ENCODE measurements at places on chromosomes 4 and X. TPM values are rescaled to one million over a fixed set of nuclear protein-coding genes. Genes with fewer than 3 reads are reported as not detected.

GRCh38 chrX:47507153-47507867 lies 24.3 kb upstream of the ZNF41 start:
- DNase-seq, result no peak

DNA sequence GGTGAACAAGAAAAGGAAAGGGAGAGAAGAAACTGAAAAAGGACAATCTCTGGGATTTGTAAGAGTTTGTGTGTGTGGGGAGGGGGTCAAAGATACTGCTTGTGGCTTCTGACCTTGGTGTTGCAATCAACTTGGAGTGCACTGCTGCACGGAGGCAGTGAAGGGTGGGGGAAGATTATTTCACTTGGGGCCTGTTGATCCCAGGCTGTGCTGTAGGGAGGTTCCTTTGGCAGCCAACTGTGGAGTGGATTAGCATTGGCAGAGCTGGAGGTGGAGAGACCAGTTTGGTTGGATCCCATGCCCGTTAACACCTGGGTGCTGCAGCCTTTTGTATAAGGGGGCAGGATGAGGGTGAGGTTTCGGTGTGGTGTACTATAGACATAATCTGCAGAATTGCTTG lies 38.2 kb downstream of the AFF1 start:
- DNase-seq, result no peak

DNA sequence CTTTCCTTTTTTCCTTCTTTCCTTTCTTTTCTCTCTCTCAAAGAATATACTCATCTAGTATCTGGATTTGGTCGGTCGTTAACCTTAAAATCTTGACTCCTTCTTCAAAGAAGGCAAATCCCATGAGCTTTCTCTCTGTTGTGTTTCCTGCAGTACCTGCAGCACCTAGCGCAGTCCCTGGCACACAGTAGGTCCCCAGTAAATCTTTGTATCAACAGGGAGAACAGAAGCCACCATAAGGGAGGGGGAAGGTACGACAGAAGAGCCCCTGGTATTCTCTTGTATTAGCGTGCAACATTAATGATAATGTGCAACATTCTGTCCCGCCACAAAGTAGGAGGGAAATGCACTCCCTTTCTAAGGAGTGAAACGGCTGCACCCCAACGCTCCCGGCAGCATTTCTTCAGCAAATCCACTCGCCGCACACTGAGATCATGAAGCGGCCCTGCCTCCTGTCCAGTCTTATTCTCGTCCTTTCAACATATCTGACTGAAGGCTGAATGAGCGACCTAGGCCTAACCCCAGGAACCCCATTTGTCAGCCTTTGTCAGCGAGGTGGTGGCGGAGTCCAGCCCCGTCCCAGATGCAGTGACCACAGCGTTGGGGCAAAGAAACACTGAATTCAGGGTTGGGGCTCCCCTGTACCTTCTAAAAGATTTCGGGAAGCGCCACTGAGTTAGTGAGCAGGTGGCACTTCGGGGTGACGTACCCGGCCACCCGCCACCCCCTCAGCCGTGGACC lies 133.7 kb downstream of the AMELX start:
- no peak for DNase-seq

- no peak for DNase-seq
These were observed 542 bp downstream of the RNF150 start for GRCh38 chr4:141132709-141133145.

DNA sequence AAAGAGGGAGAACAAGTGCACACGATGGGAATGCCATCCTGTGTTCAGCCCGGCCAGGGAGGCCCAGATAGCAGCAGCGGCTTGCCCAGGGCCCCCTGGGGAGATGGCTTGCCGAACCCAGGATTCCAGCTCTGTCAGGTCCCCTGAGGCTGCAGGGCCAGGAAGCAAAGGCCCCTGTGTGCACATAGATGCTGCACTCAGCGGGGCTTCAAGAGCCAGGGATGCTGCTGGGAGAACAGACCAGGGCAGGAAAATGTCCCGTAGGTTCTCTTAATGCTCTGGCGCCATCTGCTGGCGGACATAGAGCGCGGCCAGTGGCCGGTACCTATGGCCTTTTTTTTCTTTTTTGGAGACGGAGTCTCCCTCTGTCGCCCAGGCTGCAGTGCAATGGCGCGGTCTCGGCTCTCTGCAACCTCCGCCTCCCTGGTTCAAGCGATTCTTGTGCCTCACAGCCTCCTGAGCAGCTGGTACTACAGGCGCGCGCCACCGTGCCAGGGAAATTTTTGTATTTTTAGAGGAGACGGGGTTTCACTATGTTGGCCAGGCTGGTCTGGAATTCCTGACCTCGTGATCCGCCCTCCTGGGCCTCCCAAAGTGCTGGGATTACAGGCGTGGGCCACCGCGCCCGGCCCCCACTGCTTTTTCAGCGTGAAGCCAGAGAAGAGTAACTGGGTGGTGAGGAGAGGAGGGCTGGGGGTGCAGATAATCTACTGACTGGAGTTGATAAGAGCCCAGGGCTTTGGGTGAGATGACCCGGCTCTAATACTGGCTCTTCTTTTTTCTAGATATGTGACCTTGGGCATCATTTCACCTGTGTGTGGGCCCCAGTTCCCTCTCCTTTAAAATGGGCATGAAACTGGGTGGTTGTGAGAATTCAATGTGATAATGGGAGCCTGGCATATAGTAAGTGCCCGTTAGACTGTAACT lies 22.5 kb downstream of the MED28 start:
- peak; percentile 83 for DNase-seq

- DNase-seq, result no peak
These were observed 430.9 kb downstream of the C4orf33 start for GRCh38 chr4:129526812-129527211.

DNA sequence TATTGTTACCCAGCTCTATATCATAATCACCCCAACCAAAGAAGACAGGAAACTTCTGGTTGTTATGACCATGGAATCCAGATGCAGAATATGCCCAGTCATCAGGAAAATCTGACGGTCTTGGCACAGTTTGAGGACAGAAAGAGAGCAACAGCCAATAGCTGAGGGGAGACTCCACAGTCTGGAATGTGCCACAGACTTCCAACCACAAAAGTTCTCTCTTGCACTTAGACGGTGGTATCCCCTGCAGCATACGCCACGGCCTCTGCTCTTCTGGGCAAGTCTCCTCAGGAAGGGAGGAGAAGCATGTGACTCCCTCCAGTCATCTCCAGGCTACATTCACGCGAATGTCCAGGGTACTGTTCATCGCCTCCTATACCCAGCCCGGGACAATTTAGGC lies 18.4 kb downstream of the ZNF827 start:
- no peak for DNase-seq

DNA sequence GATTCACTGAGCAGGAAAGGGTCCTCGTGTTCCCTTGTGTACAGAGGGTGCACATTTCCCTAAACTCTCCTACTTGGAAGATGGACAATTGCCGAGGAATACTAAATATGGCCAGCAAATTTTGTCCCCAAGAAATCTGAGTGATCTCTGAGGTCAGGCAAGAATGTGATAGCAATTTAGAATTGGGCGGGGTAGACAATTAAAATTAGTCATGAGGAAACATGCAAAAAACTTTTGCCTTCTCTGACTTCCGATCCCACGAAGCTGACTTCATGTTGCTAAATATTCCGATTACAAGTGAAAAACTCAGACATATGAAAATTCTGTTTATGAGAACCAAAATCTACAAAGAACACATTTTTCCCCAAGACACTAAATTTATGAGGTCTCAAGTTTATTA lies 453.9 kb upstream of the ZFP42 start:
- no peak for DNase-seq

- no peak for DNase-seq
These were observed 149.7 kb downstream of the ANTXR2 start for GRCh38 chr4:79923281-79923680.

DNA sequence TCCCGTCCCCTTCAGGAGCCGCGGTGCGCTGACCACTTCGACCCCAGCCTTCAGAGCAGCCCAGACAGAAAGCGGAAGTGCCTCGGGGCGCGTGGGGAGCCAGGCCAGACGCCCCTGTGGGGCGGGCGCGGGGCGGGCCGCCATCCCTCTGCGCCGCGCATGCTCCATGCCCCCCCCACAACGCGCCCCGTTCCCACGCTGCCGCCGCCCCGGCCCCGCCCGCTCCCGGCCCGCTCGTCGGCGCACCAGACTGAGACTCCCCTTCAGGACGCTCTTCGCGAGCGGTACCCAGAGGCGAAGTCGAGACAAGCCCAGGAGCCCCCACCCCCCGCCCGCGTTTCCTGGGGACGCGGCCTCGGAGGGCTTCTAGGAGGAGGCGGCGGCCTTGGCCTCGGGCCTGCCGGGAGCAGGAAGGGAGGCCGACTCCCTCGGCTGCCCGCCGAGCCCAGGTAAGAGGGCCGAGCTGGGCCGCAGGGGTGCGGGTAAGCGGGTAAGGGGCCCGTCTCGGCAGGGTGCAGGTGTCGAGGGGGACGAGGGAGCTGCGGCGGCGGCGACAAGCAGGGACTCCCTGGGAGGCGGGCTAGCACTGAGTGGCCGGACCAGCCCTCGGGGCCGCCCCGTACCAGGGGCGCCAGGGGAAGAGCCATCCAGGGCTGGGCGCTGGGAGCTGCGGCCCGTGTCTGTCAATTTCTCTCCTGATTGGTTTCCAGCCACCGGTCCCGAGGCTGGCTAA lies at the start of gene ZFP92:
Gene ZFP92 (plus strand): TSS at position 218 of the 733 bp plus-strand sequence. CDS start 6,851 bp downstream, outside the sequence.
- DNase-seq, result peak; percentile 44

DNA sequence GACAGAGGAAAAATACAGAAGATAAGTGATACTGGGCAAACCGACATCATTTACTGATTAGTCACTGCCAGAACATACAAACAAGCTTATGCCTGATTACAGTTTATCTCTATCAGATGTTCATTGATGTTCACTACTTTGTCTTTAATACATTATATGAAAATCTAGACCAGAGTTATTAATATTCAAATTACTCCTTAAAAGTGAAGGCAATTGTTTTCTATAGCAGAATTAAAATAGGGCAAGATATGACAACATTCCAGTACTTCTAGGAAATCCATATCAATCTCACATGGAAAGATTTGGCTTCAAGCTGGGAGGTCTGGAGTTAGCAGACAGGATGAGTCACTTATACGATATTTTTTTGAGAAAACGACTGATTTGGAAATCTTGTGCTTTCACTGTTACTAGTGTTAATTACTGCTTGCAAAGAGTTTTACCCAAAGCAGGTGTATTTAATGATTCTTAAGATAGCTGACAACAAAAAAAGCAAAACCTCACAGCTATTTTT lies 31.8 kb downstream of the HPGD start:
- no peak for DNase-seq

DNA sequence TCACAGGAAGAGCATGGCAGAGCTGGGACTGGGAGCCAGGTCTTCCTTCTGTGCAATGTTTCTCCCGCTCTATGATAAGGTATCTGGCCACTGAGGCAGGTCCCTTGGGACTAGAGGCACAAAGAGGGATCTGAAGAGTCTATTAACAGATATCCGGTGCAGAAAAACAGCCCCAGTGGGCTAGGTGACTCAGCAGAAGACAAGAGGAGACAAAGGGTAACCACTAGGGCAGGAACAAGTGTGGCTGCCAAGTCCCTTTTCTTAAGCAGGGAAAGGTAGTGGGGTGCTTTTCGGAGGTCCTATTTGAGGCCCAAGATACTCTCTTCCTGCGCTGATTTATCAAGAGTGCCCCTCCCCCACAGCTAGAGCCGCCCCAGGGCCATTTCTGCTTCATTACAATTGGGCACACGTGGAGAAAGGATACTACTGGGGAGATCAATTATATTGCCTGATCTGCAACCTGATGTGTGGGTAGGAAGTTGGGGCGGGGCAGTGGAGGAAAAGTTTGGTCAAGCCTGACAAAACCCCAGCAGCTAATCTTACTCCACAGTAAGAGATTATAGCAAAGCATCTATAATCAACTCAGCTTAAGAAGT lies at the start of gene DGAT2L6:
Gene DGAT2L6 (plus strand): TSS at position 546 of the 596 bp plus-strand sequence. CDS start 100 bp downstream, outside the sequence.
- no peak for DNase-seq

- DNase-seq, result no peak
These were observed 2140.1 kb upstream of the AGA start for GRCh38 chr4:179582164-179582905.

The BTC gene
- total RNA-seq, result not detected

Data from activated CD8-positive, alpha-beta T cell treated with anti-CD3 and anti-CD28 coated beads for 36 hours (primary cell).